ENCODE measurements at places on chromosomes 12 and 14.

DNA sequence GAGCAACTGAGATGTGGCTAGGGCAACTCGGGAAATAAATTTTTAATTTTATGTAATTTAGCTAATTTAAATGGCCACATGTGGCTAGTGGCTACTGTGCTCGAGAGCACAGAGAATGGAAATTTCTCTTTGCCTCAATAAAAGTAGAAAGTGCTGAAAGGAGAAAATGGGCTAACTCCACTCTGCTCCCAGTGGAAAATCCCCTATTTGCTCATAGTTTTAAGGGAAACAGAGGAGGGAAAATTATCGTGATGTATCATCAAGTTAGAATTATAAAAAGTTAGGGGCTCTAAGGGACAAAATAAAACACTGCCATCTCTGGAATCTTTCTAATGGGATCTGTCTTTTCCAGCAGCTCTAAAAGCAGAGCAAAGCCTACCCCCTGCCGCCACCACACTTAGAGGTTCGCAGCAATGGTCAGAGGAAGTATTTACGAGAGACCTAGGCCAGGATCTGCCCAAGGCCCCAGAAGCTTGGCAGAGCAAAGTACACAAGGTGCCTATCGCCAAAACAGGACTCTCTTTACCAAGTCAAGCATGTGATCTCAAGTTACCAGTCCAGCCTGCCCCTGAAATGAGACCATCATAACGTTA lies 220.7 kb downstream of the PPM1H start:
- ATAC-seq: no peak

- peak; percentile 33 for ATAC-seq
Observed at GRCh38 chr14:52553671-52554575, 1.3 kb downstream of the GPR137C start.

DNA sequence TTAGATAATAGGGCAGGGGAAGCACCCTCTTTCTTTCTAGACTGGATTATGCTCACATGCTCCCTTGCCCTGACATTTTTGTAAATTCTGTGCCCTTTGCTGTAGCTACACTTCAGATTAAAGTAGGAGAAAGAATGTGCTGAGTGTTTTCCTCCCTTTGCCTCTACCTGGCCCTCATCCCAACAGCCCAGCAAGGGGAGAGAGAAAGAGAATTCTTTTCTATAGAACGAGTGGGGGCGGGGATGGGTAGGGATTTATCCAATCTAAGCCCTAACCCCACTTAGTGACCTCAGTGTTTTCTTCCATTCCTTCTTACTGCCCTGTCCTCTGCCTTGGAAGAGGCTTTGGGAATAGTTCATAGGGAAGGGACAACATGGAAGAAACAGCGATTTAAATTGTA lies 13.5 kb downstream of the GPR84 start:
- no peak for ATAC-seq

- ATAC-seq: no peak
Observed at GRCh38 chr14:32692441-32692840, 246.2 kb upstream of the NPAS3 start.

DNA sequence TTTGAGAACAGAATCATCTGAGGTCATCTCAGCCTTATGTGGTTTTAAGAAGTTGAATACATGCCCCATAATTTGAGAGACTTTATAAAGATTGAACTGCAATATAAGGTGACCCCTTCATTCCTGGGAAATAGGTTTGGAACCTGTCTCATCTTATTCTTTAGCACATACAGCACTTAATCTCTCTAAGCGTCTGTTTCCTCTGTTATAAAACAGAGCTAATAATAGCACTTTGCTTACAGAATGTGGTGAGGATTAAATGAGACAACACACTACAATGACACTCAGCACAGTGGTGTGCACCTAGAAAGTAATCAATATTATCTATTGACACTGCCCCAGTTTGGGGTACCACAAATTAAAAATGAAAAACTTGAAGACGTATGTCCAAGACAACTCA lies 102.1 kb downstream of the DUSP6 start:
- ATAC-seq: no peak

GRCh38 chr12:74890237-74890599 lies 319.4 kb downstream of the KCNC2 start:
- ATAC-seq: peak; percentile 99

Data from esophagus mucosa (tissue), 1 donor.